ENCODE measurements at places on chromosomes 11 and 22.

DNA sequence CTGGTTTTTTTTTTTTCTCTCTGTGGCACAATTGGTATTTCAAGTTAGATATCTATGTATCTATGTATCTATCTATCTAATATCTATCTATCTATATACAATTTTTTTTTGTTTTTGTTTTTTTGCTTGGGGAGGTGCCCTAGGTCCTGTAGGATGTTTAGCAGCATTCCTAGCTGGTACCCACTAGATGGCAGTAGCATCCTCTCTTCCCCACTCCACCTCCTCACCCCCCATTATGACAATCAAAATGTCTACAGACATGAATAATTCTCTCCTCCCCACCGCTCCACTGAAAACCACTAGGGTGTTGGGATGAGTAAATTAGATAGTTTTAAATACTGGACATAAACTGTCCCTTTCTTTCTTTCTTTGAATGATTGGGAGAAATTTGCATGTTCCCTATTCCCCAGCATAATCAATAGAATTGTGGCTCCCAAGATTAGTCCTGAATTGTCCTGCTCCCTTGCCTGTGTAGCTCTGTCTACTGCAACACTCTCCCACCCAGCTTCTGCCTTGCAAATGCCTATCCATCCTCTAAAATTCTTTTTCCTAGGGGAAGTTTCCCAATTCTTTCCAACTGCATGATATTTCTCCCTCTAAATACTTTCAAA is 1152.4 kb downstream of the LRRC4C start:
- DNase-seq, result no peak

GRCh38 chr11:107598225-107599139 is 7.5 kb downstream of the ELMOD1 start:
- DNase-seq, result no peak

DNA sequence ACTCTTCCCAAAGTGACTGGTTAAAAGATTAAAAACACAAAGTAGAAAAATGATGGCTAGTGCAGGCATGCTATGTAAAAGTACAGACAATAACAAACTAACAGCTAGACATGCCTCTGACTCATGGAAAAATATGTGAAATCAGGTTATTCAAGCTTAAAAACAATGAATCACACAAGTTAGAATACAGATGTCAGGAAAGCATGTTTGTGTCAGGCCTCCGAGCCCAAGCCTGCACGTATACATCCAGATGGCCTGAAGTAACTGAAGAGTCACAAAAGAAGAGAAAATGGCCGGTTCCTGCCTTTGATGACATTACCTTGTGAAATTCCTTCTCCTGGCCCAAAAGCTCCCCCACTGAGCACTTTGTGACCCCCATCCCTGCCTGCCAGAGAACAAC is 110.1 kb downstream of the NOX4 start:
- DNase-seq, result no peak

- no peak for DNase-seq
Measured at GRCh38 chr11:10032935-10033334, 261.1 kb downstream of the SBF2 start.

DNA sequence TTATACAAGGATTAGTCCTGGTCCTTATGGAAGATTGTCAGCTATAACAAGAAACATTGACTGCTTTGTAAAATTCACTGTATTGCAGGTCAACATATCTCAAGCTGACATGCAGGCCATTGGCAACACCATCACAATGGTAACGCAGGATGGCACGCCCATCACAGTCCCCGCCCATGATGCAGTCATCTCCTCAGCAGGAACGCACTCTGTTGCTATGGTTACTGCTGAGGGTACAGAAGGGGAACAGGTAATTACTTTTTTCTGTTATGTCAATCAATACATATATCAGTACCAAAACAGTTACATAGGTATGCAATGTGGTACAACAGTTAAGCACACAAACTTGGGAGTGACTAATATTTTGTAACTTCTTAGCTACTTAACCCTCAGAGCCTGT is 55.3 kb downstream of the ZNF143 start:
- DNase-seq, result no peak

All from NCI-H1436 treated with DMSO at 0.1 percent for 48 hours (cell line).